ENCODE measurements at places on chromosomes 11 and 22.
A peak's percentile ranks its signal among the peaks of the same experiment; 100 is the strongest.

DNA sequence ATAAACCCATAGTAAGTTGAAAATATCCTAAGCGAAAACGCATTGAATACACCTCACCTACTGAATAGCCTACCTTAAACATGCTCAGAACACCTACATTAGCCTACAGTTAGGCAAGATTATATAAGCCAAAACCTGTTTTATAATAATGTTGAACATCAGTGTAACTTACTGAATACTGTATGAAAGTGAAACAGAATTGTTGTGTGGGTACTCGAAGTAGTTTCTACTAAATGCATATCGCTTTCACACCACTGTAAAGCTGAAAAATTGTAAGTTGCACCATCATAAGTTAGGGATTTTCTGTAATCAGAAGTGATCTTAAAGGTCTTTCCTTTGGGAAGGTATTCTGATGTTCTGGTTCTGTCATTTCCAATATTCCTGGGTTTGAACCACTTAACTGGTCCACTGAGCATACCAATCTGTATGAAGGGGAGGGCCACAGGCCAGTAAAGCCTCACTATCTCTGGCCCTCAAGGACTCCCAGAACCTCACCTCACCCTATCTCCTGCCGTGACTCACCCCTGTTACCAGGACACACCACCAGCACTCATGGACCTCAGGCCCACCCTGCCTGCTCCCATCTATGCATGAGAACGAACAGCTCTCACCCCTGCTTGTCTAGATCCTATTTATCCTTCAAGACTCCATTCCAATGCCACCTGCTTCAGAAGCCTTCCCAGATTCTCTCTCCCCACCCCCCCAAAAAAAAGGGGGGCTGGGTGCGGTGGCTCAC lies 70.0 kb downstream of the NAT10 start:
- peak; percentile 37 for DNase-seq

DNA sequence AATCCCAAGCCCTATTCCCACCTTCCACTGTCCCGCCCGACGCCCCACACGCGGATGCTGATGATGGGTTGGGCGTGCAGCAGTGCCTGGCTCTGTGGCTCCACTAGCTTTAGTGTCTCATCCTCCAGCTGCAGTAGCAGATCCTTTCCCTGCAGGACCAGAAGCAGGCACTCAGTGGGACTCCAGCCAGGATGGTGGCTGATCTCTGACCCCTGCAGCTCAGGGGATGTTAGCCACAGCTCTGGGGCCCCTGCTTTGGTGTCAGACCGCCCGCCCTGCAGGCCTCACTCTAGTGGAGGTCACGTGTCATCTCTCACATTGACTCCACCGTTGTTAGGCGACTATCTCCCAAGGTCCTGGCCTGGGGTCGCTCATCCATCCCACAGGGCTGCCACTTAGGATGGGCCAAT lies 11.8 kb downstream of the SMPD1 start:
- DNase-seq = no peak

- peak; percentile 5 for DNase-seq
Measured at GRCh38 chr11:33772300-33772699, 2.0 kb downstream of the FBXO3 start.

DNA sequence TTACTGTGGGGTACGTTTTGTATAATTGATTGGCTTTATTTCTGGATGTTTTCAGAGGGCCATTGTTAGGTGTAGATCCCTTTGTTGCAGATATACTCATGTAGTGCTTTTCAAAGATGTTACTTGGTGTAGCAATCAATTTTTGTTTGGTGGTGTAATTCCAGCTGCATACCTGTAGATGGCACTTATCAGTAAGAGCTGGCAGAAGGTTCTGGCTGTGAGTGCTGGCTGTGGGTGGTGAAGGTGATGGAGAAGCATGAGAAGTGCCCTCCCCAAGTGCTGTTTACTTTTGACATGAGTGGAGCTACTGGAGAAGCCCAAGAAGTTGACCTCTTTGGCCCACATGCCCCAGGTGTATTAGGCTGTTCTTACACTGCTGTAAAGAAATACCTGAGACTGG lies 1074.9 kb downstream of the FAM181B start:
- peak; percentile 17 for DNase-seq

DNA sequence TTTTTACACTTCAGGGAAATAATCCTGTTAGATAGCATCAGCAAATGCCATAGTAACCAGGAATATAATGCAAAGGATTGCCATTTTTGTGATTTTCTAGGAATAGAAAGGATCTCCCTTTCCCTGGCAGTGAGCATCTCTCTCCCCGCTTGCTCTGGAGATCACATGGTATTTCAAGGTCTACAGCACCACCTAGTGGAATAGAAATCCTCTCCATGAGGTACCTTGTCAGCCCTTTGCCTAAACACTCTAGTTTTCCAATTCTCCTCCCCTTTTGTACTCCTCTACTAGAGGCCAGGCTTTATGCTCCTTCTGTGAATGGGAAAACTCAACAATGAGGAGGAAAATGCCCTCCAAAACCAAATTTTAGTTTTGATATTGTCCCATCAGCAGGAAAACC lies 78.4 kb downstream of the XRRA1 start:
- DNase-seq = peak; percentile 7

DNA sequence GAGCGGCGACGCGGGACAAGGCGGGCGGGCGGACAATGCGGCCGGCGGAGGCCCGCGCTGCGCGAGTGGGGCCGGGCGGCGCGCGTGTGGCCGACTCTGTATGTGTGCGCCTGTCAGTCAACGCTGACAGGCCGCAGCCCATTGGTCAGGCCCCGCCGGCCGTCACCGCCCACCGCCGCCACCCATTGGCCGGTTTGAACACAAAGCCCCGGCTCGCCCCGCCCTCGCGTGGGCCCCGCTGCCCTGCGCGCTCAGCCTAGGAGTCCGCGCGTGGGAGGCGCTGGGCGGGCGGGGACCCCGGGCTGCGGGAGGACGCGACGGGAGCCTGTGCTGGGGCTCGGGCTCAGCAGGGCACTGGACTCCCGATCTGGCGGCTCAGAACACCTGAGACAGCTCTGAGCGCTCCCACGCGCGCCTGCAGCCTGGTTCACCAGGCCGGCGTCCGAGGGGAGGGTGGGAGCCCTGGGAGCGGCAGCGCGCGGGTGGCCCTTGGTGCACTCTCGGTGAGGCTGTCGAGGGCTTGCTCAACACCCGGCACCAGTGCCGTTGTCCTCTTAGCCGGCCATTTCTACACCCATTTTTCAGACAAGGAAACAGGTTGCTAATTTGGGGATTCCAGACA lies at the start of gene SUN2:
Gene SUN2 (minus strand): TSS at position 88 of the 622 bp plus-strand sequence. CDS start 3,370 bp downstream, outside the sequence.
- peak; percentile 95 for DNase-seq

DNA sequence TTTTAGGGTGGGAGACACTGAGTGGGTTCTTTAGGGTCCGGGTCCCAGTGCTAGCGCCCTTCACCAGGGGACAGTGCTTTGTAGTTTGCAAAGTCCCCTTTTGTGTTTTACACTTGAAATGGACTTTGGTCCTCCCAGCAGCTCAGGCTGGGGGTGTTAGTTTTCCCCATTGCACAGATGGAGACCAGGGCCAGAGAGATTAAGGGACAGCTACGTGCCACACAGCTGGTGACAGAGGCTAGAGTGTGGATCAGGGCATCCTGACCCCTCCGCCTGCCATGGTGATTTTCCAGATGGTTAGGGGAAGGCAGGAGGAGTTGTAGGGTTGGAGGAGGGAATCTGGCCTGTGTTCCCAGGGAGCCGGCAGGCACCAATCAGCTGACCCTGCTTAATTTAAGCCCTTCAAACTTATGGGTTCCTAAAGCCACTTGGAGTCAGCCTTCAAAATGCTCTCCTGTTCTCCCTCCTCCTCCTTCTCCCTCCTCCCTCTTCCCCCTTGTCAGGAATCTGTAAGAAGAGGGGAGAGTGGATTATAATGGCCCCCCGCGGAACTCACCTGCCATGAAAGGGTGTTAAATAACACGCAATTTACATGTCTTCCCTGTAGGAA lies 22.5 kb upstream of the MPPED1 start:
- no peak for DNase-seq

DNA sequence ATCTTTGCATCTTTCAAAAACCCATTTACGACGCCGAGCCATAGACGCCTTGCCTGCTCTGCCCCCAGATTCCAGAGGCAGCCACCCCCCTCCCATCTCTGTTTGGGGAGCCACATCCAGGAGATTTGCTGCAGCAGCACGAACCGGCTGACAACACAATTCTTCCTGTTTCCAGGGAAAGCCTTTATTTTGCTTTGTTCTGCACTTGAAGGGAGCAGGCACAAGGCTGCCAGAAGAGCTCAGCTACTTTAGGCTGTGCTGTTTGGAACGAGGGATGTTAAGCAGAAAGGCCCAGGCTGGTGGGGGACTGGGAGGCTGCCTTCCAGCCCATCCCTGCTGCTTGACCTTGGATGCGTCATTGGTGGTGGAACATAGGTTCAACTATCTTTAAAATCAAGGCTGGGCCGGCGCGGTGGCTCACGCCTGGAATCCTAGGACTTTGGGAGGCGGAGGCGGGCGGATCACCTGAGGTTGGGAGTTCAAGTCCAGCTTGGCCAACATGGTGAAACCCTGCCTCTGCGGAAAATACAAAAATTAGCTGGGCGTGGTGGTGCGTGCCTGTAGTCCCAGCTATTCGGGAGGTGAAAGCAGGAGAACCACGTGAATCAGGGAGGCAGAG lies 243.9 kb downstream of the MIAT start:
- no peak for DNase-seq

DNA sequence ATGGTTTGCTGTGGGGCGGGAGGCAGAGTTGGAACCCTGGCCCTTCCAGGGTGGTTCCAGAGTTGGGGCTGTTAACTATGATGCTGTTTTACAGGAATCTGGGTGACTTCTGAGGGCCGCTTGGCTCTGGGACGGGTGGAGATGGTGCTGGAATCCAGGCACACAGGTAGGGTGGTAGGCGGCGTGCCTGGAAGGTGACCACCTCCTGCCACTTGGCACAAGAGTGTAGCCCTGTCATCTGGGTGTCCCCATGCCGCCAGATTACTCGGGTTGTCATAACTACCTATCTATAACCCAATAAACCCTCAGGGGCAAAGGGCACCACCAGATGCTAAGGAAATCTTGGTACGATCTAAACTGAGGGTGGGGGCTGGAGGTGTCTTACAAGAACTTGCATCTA lies 1.3 kb downstream of the CARS1 start:
- no peak for DNase-seq

- DNase-seq = no peak
Measured at GRCh38 chr11:113986351-113987140, 11.6 kb downstream of the HTR3A start.

- no peak for DNase-seq
Measured at GRCh38 chr11:31818874-31819331, 7.8 kb upstream of the PAX6 start.

GRCh38 chr22:33056108-33056507 lies 2.1 kb downstream of the SYN3 start:
- no peak for DNase-seq

DNA sequence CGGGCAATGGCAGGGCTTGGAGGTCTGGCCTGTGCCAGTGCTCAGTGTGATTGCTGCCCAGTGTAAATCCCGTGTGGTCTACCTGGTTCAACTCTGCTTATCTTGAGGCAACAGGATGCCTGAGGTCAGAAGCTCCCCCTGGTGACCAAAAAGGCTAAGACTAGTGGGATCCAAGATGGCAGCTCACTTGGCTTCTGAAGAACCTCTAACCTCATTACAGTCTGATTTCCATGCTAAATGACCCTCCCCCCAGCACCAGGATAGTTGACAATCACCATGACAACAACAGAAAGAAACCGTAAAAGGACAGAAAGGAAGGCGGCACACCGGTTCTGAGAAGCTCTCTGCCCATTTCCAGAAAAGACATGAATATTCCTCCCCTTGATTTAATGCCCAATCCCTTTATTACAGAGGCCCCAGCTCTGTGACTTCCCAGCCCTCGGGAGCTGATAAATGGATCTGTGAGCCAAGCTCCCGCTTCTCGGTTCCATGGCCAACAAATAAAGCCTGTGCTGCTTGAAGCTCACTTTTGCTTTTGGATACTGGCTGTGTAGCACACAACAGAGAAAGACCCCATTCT lies 398.4 kb downstream of the CTTN start:
- DNase-seq = no peak

DNA sequence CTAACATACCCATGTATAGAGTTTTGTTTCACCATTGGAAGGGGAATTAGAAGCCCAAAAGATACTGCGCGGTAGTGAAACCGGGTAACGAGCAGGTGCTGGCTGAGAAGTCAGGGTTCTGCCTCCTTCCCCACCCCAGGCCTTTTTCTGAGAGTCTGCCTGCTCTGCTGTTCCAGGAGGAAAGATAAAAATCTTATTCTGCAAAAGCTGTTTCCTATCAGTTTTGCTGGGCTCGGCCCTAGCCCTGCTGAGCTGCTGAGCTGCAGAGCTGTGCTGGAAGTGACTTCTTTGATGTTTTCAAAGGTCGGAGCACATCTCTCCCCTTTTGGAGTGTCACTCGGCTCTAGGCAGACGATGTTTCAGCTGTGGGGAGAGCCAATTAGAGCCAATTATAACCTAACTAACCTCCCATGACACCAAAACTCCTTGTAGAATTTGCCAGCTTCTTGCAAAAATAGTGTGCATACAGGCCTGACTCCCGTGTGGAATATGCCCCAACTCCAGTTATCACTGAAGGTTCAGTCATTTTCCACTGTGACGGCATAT lies 59.4 kb downstream of the SPATA19 start:
- DNase-seq = no peak

- DNase-seq = no peak
Measured at GRCh38 chr22:31075961-31076360, 5.2 kb upstream of the SMTN start.

- DNase-seq = no peak
Measured at GRCh38 chr22:18085188-18085587, 7.4 kb downstream of the PEX26 start.

DNA sequence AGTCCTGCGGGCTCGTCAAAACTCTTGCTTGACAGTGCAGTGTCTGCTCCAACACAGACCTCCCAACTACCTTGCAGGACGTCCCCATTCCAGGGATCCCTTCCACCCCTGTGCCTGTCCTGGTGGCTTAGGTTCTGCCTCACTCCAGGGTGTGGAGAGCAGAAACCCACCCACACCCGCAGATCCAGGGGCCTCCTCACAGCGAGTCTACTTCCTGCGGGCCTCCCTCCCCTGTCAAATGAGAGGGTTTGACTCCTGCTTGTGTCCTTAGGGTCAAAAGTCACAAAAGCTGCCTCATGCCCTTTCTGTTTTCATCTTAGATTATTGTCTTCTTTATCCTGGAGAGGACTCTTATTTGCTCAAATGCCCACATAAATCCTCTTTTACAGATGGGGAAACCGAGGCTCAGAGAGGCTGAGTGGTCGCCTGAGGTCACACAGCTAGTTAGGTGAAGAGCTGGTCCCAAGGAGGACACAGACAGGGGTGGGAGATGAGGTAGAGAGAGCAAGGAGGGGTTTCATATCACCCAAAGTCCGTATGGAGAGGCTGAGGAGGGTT lies 81.1 kb upstream of the KCNQ1OT1 start:
- DNase-seq = no peak

All from inflammatory macrophage treated with lipopolysaccharide for 4 hours (primary cell).